ENCODE measurements at places on chromosomes 2 and 18.

DNA sequence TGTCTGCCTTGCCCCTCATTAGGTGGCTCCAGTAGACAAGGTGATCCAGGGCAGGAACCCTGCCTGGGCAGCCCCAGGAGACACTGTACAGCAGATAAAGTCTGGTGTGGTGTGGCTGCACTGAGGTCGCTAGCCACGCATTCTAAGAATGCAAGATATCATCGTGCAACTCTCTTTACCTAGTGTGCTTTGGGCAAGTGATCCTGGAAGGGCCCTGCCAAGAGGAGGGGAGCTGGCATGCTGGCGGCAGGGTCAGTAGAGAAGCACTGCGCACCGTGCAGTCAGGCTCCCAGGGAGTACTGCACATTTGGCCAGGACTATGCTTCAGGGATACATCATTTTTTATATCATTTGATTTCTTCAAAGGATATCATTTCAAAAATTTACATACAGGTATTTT lies 195.3 kb upstream of the SMAD2 start:
- DNase-seq: no peak

GRCh38 chr2:222943820-222944219 lies 83.0 kb downstream of the ACSL3 start:
- DNase-seq: no peak

DNA sequence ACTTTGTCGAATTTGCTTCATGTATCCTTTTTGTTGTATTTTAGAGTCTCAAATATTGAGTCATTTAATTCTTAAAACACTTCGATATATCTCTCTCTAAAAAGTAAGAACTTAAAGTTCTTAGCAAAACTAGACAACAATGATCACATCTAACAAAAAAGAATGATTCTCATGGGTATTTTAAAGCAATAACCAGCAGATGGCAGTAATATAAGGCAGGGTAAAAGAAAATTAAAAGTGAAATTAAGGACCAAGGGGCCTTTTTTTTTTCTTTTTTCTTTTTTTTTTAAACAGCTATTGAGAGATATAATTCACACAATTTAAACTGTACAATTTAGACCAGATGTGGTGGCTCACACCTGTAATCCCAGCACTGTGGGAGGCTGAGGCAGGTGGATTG lies 9.9 kb upstream of the AOX1 start:
- DNase-seq: peak; percentile 8

- DNase-seq: no peak
These were observed 42.3 kb downstream of the SPRED2 start for GRCh38 chr2:65390134-65390533.

DNA sequence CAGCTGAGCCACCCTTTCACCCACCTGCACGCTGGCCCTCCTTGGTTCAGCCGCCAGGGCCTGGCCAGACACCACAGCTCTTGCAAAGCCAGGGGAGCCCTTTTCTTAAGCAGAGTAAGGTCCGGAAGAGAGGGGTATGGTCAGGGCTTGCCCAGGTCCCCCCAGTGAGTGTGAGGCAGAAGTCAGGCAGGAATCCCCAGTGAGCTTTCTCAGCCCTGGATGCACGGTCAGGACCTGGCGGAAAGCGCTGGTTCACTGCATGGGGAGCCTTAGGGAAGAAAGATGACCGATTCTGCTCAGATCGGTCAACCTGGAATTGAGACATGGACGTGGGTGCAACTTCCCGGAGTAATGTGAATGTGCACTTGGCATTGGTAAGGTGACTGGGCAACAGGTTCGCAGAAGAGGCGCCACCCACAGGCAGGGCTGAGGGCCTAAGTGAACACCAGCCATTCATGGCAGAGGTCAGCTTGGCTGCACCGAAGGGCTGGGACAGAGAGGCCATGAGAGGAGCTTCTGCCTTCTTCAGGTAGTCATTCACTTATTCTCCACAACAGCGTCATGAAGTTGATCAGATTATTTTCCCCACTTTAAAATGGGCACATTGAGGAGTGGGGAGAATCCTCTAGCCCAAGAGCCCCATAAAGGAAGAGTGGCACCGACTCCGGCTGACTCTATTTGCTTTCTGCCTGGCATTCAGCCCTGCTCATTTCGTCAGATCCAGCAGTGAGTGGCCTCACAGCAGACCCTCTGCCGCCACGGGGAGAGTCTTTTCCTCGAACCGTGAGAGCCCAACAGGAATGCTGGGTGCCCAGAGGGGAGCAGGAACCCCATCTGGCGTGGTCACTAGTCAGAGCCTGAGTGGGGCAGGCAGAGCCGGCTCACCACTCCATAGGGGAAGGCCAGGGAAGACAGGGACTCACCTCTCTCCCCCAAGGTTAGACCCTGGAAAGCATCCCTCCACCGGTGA lies 35.8 kb downstream of the SCTR start:
- no peak for DNase-seq

DNA sequence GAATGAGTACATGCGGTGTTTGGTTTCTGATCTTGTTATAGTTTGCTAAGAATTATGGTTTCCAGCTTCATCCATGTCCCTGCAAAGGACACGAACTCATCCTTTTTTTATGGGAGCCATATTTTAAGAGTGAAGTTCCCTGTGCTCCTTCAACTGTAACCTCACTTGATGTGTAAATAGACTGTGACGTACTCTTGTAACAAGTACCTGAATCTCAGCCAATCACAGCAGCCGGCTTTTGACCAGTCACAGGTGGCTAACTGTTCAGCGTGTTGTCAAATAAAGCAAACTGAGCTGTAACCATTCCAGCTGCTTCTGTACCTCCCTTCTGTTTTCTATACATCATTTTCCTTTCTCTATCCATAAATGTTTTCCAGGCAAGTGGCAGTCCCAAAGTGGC lies 774.3 kb upstream of the HS6ST1 start:
- no peak for DNase-seq

DNA sequence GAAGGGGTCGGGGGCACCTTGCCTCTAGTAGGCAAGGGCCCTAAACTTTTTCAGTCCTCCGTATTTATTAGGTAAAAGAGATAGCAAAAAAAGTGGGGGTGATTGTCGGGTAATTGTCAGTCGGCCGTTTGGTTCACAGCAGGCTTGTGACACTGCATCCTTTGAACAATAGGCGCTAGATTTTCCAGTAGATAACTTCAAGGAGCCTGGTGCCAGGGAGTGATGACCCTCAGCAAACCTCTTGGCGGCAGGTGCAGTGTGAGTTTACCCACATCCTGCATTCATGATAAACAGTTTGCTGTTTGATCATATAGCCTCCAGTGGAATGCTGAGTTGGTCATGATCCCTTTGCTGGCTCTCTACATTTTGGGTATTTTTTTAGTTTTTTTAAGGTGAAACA lies 22.9 kb downstream of the SERPINB8 start:
- no peak for DNase-seq

DNA sequence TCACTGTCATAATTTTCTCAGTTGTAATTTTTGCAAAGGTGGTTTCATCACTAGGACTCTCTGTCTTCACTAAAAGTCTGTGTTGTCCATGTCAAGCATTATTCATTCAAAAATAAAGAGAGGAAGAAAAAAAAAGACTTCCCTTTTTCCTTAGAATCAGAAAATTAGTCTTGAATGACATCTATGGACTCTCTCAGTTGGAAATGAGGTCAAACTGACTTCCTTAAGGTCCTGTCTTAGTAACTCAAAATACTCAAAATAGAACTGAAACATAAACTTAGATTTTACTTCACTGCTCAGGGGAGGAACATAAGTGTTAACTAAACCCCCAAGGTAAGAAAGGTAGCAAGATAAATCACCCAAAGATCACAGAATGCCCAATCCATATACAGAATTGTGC lies 2.2 kb upstream of the ZNF407 start:
- no peak for DNase-seq

- no peak for DNase-seq
These were observed 212.7 kb upstream of the SALL3 start for GRCh38 chr18:78766651-78767533.

GRCh38 chr2:119255760-119256581 lies 32.3 kb downstream of the STEAP3 start:
- DNase-seq: no peak

- peak; percentile 66 for DNase-seq
These were observed 25.3 kb downstream of the MMADHC start for GRCh38 chr2:149562324-149562723.

DNA sequence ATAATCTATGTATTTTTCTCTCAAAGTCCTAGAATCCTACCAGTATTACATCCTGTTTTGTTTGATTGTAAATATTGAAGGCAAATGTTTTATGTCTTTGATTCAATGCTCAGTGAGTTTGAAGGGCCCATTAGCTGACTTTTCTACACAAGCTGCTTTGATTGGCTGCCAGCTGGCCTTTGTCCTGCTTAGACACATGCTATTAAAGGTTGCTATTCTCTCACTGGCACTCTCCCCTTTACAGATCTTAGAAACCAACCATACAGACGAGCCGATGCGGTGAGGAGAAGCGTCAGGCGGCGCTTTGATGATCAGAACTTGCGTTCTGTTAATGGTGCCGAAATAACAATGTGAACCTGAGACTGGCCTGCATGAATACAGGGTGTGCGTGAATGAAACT lies 69.7 kb downstream of the PRPF40A start:
- no peak for DNase-seq

- DNase-seq: no peak
These were observed 39.0 kb downstream of the EN1 start for GRCh38 chr2:118808429-118808809.

DNA sequence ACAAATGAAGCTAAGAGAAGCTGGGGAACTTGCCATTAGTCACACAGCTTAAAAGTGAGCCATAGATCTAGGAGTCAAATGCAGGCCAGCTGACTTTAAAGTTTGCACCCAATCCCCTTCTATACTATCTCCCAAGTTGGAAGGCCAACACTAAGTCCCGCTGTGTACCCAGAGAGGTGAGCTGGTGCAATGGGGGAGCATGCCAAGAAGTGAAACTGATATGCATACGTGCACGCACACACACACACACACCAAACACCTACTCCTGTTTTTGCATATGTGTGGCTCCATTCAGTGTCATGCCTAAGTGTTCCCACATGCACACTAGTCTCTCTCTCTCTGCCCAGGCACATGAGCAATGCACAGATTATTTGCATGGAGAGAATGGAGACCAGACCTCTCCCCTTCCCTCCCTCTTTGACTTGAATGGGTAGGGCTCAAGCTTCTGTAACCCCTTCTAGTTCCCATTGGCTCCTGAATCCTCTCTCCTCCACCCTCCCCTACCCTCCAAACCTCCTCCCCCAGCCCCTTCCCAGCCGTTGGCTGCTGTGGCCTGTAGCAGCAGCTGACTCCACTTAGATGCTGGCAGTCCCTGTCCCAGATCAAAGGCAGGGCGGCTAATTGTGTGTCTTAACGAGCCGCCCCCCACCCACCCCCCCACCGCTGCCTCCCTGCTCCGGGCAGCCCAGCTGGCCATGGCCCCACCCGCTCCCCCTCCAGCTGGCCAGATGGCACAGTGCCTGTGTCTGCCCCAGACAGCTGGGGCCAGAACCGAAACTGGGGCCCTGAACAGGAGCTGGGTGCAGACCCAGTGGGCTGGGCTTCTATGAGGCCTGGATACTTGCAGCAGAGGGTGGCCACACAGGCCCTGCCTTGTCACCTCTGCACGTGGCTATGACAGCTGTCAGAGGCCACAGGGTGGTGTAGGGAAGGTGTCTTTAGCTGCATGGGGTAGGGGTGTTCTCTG lies 5.6 kb downstream of the WNT10A start:
- no peak for DNase-seq

GRCh38 chr2:107582487-107582886 lies 244.2 kb upstream of the RGPD4 start:
- no peak for DNase-seq

GRCh38 chr2:223238301-223238700 lies 186.3 kb downstream of the KCNE4 start:
- no peak for DNase-seq

- DNase-seq: peak; percentile 11
These were observed at the start of gene PRKCE for GRCh38 chr2:45651415-45652089. PRKCE (plus strand) TSS chr2:45651675.

- no peak for DNase-seq
These were observed 162.7 kb downstream of the MYO3B start for GRCh38 chr2:170340693-170341068.

DNA sequence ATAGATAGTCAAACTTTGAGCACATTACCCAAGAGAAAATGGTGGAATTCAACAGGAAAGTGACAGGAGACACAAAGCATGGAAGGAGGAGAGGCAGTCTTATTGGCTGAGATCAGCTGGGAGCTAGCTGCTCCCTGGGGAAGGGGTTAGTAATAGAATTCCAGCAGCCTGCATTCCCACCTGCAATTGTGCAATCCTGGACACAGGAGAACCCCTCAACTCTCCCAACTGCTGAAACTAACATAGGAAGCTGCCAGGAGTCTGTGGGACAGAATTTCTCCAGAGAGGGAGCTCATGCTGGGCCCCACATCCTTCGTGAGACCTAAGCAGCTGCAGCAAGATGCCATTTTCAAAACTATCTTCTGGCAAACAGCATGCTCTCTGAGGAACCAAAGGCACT lies 69.8 kb upstream of the ACVR1C start:
- DNase-seq: no peak

GRCh38 chr2:118310681-118311429 lies 222.6 kb downstream of the INSIG2 start:
- DNase-seq: no peak

GRCh38 chr2:169997140-169997887 lies 170.1 kb downstream of the UBR3 start:
- DNase-seq: no peak

GRCh38 chr18:9147440-9148202 lies 11.0 kb downstream of the ANKRD12 start:
- peak; percentile 62 for DNase-seq

DNA sequence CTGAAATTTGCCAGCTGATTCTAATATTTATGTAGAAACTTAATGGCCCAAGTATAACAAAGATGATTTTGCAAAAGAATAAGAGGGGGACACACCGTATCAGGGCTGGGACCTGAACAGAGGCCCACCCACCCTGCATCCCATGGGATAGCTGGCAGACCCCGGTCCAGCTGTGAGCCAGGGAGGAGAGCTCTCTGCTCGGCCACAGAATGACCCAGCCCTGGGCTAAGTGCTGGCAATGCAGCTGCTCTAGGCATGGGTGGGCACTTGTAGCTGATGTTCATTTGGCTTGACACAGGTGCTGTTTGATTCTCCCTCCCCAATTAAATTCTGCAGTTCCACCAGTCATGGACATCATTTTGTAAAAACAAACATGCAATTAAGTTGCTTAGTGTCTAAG lies 522.8 kb upstream of the RAB6C start:
- DNase-seq: no peak

GRCh38 chr18:62539284-62540165 lies 16.7 kb downstream of the ZCCHC2 start:
- DNase-seq: no peak

DNA sequence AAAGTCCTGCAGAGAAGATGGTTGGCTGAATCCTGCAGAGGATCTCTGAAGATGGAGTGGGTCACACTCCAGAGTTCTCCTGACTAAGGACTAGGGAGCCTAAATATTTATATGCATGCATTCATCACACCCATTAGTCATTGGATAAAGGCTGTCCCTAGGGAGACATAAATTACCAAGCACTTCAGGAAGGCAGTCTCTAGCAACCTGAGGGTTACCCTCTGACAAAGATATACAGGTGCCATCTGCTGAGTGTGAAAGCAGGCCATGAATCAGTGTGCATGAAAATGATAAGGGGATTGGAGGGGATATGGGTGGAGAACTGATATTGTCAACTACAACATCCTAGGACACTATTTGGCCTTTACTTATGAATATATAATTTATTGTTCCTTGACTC lies 294.8 kb upstream of the DDX18 start:
- DNase-seq: no peak

Data from LoVo (cell line).